ENCODE measurements at places on chromosomes 4 and X.

DNA sequence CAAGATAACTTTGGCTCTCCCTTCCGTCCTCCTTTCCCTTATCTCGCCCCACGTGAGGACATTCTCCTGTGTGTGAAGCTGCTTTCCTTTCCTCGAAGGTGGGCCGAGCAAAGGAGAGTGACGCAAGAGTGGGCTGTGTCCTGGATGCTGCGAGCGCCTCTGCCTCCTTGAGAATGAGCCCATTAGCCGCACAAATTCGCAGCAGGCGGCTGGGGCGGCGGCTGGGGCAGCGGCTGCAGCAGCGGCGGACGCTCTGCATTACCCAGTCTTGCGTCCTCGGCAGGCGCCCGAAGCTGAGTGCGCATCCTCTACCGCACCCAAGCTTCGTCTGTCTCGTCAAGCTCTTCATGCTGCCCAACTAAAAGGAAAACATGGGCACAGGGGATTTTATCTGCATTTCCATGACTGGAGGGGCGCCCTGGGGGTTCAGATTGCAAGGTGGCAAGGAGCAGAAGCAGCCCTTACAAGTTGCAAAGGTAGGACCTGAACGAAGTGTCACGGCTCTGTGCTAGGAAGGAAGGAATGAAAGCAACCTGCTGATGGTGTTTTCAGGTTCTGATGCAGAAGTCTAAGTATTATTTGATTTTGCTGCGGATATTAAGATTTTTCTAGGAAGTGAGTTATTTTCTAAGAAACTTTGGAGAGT is at the start of gene SYNPO2:
TSS of gene SYNPO2 (plus strand) at position 189 of the 646 bp plus-strand sequence. CDS start at position 372, 183 bp downstream.
- DNase-seq, result peak; percentile 22

- DNase-seq, result no peak
Observed at GRCh38 chrX:71941145-71941544, 30.5 kb downstream of the NHSL2 start.

DNA sequence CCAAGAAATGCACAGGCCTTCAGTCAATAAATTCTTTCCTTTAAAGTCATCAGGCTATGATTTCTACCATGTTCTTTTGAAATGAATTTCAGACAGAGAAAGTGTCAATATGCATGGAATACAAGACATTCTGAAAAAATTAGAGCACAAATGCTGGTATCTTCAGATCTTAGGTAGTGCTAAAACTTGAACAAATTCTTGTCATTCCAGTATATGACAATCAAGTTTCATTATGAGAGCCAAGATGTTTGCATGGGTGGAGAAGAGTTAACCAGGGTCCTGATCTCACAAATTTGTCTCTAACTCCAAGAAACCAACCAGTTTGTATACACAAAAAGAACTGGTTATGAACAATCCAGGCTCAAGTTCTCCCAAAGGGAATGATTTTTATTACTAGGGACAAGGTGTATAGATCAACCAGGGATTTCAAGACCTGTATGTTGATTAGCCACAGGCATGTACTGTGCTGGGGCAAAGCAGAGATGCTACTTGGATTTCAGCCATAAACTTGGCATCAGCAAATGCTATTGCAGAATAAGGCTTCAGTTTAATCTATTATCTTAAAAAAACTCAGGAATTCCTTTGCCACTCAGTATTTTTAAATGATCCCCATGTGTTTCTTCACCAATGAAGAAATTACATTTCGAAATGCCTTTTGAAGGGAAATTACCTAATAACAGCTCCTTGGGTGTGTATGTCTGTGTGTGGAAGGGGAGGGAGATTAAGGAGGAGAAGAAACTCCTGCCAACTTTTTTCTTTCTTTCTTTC is 69.7 kb downstream of the FANCB start:
- no peak for DNase-seq

DNA sequence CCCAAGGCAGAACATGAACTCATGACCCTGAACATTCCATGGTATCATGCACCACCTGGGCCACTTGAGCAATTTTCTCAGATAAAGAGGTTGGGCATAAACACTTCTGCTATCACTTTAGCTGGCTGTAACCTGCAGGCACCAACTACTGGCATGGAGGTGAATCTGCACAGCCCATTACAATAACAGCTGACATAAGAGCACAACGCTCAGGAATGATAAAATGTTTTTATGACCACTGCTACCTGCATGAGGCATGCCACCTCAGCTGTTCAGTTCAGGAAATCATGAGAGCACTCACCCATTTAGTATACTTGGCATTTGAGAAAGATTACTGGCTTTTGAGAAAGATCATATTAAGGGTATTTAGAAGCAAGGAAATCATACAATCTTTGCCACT is 85.7 kb upstream of the SPIN4 start:
- no peak for DNase-seq

DNA sequence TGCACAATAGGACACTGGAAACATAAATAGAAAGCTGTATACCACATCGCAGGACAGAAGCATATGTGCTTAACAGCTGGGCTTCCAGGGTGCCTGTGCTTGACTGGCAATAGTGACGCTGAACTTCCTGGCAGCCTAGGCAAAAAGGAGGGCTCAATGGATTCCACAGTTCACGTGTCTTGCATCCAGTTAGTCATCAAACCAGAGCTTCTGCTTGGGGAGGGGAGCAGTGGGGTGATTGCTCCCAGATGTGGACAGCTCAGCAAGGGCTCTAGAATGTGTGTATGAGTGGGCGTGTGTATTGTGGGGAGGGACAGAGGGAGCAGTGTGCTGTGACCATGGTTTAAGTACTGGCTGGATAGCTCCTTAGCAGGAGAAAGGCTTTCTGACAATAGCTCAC is 2.3 kb downstream of the PRRG3 start:
- no peak for DNase-seq

GRCh38 chr4:154312246-154312645 is 179.4 kb downstream of the DCHS2 start:
- DNase-seq, result no peak

DNA sequence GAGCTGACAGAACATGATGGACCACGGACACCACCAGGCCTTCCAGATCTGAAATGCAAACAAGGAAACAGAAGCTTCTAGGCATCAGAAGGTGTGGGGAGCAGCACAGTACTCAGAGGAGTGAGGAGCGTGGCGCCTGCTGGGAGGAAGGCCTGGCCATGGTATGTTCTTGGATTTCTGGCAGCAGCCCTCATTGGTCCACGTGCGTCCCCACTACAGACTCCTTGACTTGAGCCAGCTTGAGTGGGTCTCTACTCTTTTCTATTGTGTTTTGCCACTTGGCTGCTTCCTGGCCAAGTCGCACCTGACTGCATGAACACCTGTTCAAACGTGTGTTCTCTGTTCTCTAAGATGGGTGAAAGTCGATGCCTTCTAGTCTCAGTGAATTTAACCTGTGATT is 18.0 kb downstream of the ZNF275 start:
- DNase-seq, result no peak

GRCh38 chrX:20333672-20334071 is 67.0 kb upstream of the RPS6KA3 start:
- no peak for DNase-seq

GRCh38 chr4:27775156-27775555 is 914.5 kb downstream of the STIM2 start:
- DNase-seq, result no peak

DNA sequence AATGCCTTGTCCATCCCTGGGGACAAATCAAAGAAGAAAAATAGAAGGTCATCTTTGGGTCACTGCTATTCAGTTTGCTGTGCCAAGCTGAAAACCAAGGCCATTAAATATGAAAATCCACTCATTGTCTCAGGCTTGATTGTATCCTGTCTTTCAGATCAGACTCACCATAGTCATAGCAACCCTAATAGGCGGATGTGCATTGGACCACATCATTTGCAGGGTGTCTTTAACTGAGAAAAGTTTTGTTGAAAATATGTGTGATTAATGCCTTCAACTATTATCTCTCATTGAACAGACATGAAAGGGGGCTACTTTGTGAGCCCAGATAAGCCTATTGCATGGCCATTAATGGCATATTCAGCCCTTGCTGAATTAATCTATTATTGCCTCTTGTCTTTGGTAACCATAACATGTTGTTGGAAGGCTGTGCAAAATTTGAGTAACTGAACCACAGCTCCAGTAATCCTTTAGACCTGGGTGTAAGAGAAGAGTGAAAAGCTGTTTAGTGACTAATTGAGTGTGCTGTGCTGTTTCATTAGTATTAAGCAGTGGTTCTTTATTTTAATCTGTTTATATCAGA is 453.6 kb upstream of the EPHA5 start:
- no peak for DNase-seq

GRCh38 chrX:114964374-114964773 is 53.0 kb downstream of the IL13RA2 start:
- DNase-seq, result no peak

DNA sequence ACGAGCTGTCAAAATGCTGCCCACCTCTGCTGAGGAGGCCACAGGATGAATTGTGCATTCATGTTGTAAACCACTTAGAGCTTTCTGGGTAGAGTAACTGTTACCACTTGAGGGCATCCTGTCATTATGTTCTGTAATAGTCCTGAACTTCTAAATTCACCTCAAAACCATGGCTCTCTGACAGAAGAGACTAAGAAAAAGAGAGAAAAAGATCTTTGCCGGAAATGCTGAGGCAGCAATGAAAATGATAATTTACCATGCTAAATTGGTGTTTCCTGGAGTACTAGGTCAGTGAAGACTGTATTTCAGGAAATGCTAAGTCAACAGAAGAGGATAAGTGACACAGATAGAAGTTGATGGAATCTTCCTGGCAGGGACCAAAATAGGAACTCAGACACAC is 942.3 kb upstream of the SLIT2 start:
- peak; percentile 41 for DNase-seq

DNA sequence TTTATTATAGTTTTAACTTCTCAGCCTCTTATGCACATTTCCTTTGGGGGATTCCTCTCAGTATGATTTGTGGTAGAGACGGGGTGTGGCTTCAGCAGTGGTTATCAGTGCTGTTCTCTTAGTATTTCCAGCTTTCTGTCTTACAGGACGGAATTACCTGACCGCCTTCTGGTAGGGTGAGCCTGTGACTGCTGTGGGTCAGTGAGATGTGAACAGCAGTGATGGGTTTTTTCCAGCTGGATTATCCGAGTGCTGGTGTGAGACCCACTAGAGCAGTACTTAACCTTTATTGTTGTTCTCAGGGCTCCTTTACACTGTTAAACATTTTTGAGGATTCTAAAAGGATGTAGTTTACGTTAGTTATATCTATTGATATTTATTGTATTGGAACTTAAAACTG is 135.2 kb downstream of the SLIT2 start:
- no peak for DNase-seq

DNA sequence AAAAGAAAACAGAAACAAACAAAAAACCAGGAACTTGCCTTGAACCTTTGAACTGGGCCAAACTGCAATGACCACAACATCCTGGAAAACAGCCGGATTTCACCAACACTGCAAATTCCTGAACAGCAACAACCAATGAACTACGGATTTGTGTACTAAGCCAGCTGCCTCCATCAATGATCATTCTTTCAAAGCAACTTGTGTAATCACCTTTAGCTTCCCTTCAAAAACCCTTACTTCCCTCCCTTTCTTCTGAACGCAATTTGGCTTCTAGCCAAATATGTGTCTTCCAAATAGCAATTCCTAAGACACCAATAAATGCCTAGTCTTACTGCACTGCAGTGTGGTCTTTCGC is 98.5 kb upstream of the FAM47C start:
- DNase-seq, result no peak

- no peak for DNase-seq
Observed at GRCh38 chr4:101458914-101459313, 111.6 kb upstream of the PPP3CA start.

- DNase-seq, result no peak
Observed at GRCh38 chr4:76931576-76932276, 17.8 kb upstream of the SEPTIN11 start.

DNA sequence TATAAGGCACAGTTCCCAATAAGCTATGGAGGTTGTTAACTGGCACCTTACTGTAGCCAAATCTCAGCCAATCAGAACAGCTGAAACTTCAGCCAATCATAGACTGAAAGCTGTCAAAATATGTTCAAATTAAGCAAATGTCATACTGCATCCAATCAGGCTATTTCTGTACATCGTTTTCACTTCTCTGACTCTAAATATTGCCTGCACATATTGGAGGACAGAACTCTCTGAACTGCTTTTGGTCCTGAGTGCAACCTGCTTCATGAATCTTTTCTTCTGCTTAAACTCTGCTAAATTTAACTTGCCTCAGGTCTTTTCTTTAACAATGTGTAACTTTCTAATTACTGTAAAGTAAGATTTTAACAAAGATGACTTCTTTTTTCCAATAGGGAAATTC is 1198.9 kb upstream of the PCDH7 start:
- DNase-seq, result no peak

DNA sequence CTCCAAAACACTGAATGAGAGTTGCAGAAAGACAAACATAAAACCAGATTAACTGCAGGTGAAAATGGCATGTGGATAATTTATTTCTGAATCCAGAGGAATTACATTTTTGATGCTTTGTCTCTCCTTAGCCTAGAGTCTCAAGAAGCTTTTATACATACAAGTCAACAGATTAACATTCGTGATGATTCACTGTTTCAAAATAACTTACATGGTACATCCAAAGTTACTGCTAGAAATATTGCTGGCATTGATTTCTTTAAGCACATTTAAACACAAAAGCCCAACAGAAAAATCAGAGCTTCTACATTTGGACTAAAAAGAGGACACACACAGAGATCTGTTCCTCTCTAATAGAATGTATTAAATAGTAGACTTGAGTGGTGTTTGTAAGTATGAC is 105.6 kb downstream of the AMELX start:
- no peak for DNase-seq

DNA sequence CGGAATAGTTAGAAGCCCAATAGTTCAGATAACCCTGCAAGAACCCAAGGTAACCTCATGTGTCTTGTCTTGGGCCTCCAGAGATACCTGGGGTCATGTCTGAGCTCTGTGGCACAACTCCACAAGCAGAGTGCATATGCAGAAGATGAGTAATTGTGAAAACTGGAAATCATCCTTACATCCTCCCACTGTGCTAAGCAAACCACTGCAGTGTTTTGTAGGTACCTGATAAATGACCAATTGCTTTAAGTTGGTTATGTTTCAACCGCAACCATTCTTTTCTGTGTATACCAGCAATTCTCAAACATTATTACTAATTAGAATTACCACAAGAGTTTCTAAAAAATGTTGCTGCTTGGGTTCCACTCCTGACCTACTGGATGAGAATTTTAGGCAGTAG is 73.2 kb downstream of the CBLL2 start:
- DNase-seq, result no peak

Measured in NCI-H2081 (cell line).